ENCODE measurements at places on chromosomes 6 and 20. TPM values are rescaled to one million over a fixed set of nuclear protein-coding genes. Genes with fewer than 3 reads are reported as not detected.

The SRSF12 gene
- 0.09 TPM for total RNA-seq

The MAFB gene
- total RNA-seq: 3.6 TPM

The HRH3 gene
- not detected for total RNA-seq

DNA sequence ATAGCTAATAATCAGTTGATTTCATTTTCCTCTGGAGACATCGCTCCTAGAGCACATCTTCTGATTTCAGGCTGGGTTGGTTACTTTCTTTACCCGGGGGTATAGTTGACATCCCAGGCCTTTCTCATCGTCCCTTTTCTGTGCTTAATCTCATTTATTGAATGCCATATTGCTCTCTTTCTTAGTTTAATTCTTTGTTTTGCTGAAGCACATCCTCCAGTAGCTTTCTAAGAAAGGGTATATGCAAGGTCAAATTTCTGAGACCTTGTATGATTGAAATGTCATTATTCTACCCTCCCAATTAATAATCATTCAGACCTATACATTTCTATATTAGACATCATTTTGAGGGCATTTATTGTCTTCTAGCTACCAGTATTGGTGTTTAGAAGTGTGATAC is 2.6 kb upstream of the C20orf141 start:
- DNase-seq: no peak
- no peak overlapping the region for H3K4me3 ChIP-seq
- no peak overlapping the region for H3K27ac ChIP-seq
- H3K36me3 ChIP-seq: no peaks in the 10 kb centered on the region
- H3K27me3 ChIP-seq: no peaks in the 10 kb centered on the region

DNA sequence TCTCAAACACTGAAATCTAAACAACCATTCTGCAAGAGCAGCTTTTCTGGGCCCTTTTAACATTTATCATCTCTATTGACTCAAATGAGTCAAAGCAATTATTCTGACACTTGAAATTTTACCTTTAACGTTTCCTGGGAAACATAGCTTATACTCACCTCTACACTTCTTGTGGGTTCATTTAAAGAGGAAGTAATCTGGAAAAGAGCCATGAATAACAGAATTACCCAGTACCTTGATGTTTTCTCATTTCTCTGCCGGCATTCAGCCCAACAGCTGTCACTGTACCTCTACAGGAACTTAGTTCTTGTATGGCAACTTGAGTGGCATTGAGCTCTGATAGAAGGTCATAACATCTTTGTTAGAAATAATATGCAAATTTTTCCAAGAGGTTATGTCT is 272.2 kb downstream of the KCNQ5 start:
- no peaks in the 10 kb centered on the region for H3K36me3 ChIP-seq
- H3K4me1 ChIP-seq: no peaks in the 10 kb centered on the region
- no peaks in the 10 kb centered on the region for H3K27me3 ChIP-seq
- no peak overlapping the region for H3K27ac ChIP-seq
- H3K4me3 ChIP-seq: no peak overlapping the region

GRCh38 chr20:6924681-6925080 is 157.2 kb downstream of the BMP2 start:
- DNase-seq: no peak
- no peak overlapping the region for H3K4me3 ChIP-seq
- H3K36me3 ChIP-seq: no peaks in the 10 kb centered on the region
- H3K4me1 ChIP-seq: no peaks in the 10 kb centered on the region
